ENCODE measurements at places on chromosomes 12 and 14.

GRCh38 chr12:106601496-106601895 is 18.7 kb downstream of the RFX4 start:
- DNase-seq = no peak

DNA sequence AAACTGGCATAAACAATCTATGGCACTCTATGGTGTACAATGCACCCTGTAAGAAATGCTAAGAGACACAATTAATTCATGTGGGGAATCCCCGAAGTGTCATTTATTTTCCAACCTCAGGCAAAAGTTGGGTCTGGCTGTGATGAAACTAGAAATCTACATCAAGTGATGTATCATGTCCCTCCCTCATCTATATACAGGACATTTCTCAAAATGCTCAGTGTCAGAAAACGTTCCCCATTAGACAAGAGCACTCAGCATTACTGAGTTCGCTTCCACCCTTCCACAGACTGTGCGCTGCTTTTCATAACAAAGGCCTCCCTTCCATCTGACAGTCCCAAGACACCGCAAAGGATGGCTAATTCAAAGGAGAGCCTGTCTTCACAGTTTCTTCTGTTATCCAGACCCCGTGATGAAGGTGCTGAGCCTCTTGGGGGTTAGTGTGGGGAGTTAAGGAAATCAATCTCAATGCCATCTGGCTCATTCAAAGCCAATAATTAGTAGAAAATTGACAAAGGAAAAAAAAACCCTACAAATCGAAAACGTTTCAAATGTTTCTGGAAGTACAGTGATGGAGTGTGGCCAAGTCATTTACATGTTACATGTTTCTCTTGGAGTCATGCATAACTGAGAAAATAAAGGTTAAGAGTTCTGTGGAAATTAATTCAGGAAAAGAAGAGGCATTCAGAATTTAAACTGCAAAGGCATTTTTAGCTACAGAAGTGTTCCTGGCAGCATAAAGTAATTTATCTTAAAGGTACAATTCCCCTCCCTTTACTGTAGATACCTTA is 7.5 kb downstream of the CCDC88C start:
- DNase-seq = no peak

DNA sequence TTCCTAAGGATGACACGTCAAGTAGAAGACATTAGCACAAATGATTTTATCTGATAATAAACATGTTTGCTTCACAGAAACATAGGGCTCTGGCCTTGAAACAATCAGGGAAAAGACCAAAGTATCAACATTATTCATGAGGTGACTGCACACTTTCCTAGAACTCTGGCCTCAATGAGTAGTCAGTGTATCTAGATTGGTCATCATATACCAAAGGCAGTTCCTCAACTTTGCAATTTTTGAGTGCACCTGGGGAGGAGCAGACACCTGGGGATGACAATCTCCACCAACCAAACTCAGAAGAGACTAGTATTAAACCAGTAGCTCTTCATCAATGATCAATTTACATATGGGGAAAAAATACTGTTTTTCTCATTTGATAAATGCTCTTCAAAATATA is 4.5 kb downstream of the EDDM3A start:
- no peak for DNase-seq

DNA sequence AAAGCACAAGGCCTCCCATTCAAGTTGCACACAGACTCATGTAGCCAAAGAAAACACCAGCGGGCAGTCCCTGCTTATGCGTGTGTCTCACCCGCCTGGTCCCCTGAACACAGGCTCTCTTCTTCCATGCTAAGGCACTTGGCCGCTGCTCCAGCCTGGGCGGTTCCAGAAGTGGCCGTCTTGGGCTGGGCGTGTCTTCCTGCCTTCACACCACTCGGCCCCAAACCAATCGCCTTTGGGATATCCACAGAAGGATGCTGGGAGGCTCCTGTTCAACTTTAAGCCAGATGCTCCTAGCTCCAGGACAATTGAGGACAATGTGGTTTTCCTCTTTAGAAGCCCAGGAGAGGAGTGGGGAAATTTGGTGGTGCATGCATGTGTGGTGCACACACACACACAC is 2.2 kb downstream of the SCARB1 start:
- no peak for DNase-seq

DNA sequence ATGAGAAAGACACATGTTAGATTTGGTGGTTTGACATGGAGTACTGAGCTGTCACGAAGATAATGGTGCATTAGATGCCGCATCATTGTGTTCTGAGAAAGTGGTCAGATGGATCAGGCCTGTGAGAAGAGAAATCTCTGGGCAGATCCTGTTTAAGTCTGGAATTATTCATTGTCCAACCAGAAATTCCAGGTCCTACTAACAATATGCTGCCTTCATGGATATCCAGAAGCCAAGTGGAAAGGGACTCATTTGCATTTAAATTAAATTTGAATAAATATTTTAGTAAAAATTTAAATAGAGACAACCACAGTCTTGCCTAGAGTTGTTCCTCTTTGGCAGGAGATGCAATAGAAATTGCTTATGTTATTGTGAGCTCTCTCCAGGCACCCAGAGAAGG is 330.5 kb upstream of the TMEM132C start:
- no peak for DNase-seq

DNA sequence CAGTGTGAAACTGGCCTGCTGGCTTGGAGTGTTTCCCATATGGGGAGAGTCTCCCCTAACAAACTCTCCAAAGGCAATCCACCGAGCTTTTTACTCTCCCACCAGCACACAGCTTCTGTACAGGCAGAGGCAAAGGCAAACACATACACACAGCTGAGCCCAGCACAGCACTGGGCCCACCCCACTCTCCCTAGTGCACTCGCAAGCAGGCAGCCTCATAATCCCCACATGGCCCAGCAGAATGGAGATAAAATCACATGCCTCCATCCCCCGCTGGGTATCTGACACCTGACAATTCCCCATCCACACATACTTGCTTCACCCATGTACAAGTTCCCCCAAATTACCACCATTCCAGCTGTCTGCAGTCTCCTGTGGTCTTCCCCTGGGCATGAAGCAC is 3.4 kb downstream of the HOXC12 start:
- DNase-seq = no peak

GRCh38 chr12:105740970-105741725 is 397.6 kb downstream of the NUAK1 start:
- DNase-seq = peak; percentile 55

DNA sequence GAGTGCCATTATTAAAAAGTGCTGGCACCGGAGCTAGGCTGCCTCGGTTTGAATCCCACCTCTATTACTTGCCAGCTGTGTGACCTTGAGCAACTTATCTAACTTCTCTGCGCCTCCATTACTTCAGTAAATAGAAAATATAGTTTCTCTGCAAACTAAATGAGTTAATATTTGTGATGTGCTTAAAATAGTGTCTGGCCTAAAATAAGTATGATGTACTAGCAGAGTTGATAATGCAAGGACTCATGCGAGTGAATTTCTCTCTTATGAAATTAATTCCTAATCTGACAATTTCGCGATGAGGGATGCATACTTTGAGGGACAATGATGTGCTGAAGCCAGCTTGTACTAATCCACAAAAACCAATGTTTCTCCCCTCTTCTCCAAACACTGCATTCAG is 180.8 kb upstream of the NTF3 start:
- DNase-seq = no peak

- no peak for DNase-seq
Observed at GRCh38 chr14:79514700-79515099, 696.6 kb downstream of the DIO2 start.

GRCh38 chr12:132284071-132284826 is 45.1 kb downstream of the GALNT9 start:
- no peak for DNase-seq

DNA sequence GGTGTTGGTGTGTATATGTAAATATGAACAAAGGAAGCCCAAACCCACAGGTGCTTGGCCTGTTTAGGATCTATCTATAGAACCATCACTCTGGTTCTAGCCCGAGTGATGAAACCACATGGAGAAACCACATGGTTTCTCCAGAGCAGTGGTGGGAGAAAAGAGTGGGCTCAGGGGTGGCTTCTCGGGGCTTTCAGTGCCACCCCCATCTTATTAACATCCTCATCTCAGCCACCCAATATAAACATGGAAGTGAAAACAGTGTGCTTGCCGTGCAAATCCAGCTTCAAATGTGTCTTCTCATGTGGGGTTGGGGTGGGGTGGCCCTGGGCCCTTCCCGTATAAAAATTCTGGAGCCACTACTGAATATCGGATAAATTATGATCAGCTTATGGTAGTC is 109.0 kb downstream of the STAB2 start:
- DNase-seq = no peak

DNA sequence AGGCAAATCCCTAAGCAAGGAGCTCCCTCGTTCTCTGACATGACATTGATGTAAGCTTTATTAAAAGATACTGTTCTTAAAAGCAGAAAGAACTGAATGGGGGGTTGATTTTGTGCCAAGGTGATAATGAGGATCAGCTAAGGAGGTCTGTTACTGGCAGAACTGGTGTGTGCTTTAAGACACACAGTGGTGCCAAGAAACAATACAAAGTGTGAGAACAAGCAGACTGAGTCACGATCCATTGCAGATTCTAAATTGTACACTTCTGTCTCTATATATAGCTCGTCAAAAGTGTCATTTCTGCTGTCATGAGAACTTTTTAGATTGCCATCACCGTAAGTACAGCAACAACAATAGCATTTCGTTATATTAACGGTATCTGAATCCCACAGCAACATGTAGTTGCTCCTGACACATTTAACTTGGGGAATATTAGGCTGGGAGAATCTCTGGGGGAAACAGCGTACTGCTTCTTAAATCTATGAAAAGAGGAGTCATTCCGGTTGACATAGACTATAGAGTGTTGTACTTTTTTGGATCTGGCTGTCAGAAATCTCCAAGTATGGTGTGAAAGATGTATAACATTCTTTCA is 151.3 kb upstream of the PRKD1 start:
- DNase-seq = no peak

- DNase-seq = no peak
Observed at GRCh38 chr14:61640158-61641136, 54.9 kb upstream of the HIF1A start.

GRCh38 chr14:76929927-76930326 is 98.6 kb downstream of the IRF2BPL start:
- DNase-seq = no peak

GRCh38 chr12:76766161-76766560 is 2.2 kb downstream of the ZDHHC17 start:
- no peak for DNase-seq

DNA sequence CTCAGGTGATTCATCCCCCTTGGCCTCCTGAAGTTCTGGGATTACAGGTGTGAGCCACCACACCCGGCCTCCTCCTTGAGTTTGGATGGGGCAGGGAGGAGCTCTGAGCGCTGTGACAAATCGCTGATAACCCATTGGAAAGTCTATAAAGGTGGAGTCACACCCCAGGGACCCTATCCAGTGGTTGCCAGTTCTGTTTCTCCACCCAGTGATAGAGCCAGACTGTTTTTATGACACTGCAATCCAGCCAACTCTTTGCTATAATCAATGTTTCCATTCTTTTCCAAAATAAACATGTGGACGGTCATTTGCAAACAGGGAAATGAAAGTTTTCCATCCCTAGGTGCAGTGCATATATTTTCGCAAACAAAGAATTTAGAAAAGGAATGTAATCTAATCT is 142.0 kb upstream of the PELI2 start:
- no peak for DNase-seq

- DNase-seq = no peak
Observed at GRCh38 chr12:113021500-113021899, 35.0 kb upstream of the DTX1 start.

GRCh38 chr12:93540466-93540865 is 32.0 kb upstream of the SOCS2 start:
- DNase-seq = no peak

- DNase-seq = no peak
Observed at GRCh38 chr14:106044949-106045596, 518.7 kb downstream of the TMEM121 start.

DNA sequence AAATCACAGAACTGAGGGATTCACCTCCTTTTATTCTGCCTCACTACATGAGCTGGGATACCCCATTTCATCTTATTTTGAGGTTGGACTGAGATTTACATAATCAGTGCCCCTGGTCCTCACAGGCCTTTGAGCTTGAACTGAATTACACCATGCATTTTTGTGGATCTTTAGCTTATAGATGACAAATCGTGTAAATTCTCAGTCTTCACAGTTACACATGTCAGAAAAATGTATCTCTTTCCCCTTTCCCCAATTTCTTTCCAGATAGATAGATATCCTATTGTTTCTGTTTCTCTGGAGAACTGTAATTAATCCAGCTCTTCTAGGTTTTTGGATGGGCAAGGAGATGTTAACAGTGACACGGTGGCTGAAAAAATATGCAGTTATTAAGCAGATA is 1778.9 kb upstream of the SEL1L start:
- no peak for DNase-seq

GRCh38 chr14:81315341-81315740 is 84.8 kb downstream of the STON2 start:
- peak; percentile 42 for DNase-seq

DNA sequence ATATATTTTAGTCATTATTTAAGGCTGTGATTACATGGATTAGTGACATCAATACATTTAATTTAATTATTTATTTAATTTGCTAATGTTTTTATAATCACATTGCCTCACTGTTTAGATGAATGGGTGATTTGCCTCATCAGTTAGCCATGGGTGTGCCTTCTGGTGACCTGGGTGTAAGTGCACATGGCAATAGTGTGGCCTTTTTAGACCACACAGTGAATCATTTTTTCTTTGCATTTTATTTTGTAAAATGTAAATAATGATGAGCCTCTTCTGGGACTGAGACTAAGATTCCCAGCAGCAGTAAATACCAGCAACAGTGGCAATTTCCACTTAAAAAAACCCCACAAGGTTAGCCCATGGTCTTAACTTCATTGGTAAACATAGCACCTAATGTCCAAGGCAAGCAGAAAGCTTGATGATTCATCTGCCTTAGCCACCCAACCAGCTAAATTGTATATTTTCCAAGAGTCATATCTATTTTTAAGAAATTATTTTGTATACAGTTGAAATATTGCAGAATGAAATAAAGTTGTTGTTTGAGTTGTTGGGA is 235.9 kb upstream of the NOVA1 start:
- DNase-seq = no peak

GRCh38 chr14:86574778-86575129 is 1044.8 kb downstream of the FLRT2 start:
- no peak for DNase-seq

GRCh38 chr12:39103552-39104165 is 198.3 kb upstream of the CPNE8 start:
- DNase-seq = peak; percentile 35

- no peak for DNase-seq
Observed at GRCh38 chr14:28243600-28243999, 523.0 kb upstream of the FOXG1 start.

DNA sequence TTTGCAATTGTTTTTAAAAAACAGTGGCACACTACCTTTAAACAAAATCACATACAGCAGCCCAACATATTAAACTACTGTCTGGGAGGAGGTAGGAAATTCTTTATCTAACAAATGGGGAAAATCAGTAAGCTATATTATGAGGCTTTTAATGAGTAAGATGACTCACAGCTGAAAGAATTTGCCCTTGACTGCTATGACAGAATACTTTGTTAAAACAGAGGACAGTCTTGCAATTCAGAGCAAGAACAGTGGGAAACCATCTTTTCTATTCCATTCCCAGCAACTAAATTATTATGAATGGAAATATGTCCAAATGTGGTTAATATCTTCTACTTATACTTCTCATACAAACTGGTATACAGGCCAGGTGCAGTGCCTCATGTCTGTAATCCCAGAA is 49.2 kb upstream of the SGPP1 start:
- no peak for DNase-seq

- DNase-seq = no peak
Observed at GRCh38 chr12:65930114-65930828, 106.0 kb downstream of the HMGA2 start.

Measured in NCI-H2171 (cell line).